ENCODE measurements at places on chromosomes 6 and 20.

DNA sequence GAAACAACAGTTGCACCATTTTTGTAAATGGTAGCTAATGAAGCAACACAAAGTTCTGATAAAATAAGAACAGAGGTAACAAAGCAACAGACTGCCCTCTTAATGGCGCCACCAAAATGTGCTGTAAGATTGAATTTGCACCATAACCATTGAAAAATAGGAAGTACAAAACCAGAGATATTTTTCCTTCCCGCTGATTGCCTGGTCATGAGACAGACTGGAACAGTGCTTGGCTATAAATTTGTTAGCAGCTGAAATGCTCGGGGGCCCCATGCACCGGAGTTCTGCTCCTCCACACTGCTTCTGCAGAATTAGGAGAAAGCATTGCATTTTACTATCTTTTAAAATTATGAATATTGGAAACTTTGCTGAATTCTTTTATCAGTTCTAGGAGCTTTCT is 164.4 kb upstream of the QKI start:
- DNase-seq: no peak

GRCh38 chr6:166202321-166202733 is 34.7 kb upstream of the TBXT start:
- no peak for DNase-seq

GRCh38 chr6:37319156-37319555 is 34.6 kb upstream of the RNF8 start:
- DNase-seq: no peak

GRCh38 chr20:11060423-11061185 is 386.8 kb upstream of the JAG1 start:
- DNase-seq: no peak

DNA sequence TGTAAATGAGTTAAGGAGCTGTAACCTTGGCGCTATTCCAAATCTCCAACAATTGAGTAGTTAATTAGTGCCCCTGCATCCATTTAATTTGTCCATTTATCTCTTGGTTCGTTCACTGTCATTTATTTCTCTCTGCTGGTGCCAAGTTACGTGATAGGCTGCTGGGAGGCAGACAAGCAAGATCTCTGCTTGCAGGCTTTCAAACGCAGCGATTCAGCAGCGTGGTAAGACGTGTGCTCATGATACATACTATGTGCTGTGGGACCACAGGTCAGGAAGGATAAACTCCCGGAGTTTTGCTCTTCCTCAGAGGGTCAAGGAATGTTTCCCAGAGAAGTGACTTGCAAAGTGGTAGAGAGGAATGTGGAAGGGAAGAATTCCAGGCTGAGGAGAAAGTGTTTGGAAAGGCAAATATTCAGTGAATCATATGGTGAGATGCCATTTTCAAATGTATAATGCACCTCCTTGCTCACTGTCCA is 46.4 kb downstream of the UTRN start:
- no peak for DNase-seq

- DNase-seq: no peak
Measured at GRCh38 chr20:33531047-33531877, 41.4 kb downstream of the CBFA2T2 start.

GRCh38 chr20:48750941-48751635 is 76.7 kb downstream of the PREX1 start:
- DNase-seq: no peak

DNA sequence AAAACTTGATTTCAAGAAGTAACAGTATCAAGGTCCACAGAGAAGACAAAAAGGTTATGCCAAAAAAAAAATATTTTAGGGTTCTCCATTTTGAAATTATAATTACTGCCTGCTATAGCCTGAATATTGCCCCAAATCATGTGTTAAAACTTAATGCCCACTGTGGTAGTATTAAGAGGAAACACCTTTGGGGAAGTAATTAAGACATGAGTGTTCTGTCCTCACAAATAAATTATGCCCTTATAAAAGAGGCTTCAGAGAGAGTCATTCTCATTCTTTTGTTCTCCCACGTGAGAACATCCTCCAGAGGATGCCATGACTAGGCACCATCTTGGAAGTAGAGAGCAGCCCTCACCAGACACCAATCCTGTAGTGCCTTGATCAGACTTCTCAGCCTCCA is 66.2 kb downstream of the GMDS start:
- no peak for DNase-seq

DNA sequence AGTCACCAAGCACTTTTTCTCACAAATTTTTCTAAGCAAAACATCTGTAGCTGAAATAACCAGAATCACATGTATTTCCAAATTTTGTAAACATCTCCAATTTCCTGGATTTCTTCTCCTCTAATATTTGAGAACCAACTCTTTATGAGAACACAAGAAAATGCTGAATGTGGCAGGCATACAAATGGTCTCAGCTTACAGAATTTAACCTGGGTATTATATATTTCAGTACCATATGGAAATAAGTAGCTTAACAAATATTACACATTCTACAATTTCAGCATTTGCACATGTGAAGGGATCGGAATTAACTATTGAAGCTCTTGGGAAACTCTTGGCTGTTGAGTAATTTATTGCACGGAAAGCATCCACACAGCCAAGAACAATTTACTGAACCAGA is 92.5 kb downstream of the TBXT start:
- no peak for DNase-seq

GRCh38 chr20:46757135-46757534 is 47.7 kb downstream of the SLC2A10 start:
- no peak for DNase-seq

GRCh38 chr6:131914967-131915751 is 36.0 kb downstream of the CCN2 start:
- no peak for DNase-seq

- DNase-seq: no peak
Measured at GRCh38 chr6:138609801-138610430, 110.6 kb upstream of the NHSL1 start.

DNA sequence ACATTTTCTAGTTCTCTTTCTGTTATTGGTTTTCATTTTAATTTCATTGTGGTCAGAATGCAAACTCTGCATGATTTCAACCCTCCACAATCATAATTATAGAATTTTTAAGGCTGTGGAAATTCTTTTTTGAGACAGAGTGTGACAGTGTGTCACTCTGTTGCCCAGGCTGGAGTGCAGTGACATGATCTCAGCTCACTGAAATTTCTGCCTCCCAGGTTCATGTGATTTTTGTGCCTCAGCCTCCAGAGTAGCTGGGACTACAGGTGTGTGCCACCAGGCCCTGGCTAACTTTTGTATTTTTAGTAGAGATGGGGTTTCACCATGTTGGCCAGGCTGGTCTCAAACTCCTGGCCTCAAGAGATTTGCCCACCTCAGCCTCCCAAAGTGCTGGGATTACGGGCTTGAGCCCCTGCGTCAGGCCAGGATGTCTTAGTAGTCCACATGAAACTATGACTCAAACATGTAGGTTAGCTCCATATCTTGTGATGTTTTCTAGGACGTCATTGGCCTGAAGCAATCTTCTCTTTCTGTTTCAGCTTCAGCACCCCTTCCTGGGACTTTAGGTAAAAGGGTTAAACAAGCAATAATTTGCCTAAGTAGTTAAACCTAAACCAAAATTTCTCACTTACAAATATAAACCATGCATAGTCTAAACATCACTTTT is 47.4 kb upstream of the SAMD3 start:
- no peak for DNase-seq

GRCh38 chr20:25219365-25219764 is 23.9 kb downstream of the ENTPD6 start:
- DNase-seq: no peak

- no peak for DNase-seq
Measured at GRCh38 chr6:68758559-68758958, 123.5 kb downstream of the ADGRB3 start.

- no peak for DNase-seq
Measured at GRCh38 chr6:5584078-5584482, 322.8 kb downstream of the FARS2 start.

DNA sequence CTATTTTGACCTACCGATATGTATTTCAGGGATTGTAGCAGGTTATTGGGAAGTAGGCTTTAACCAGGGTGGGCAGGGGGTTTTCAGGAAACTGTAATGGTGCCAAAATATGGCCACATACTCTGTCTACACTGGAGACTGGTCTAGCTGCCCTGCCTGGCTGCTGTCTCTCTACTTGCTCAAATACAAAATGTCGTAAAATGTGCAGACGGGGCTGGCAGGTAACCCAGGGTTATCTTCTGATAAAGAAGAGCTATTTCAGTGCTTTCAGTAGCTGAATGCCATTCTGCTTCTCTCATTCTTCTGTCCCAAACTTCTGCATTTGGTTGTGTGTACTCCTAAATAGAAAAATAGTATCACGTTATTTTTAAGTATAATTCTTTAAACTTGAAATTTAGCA is 616.2 kb downstream of the EPM2A start:
- DNase-seq: no peak

DNA sequence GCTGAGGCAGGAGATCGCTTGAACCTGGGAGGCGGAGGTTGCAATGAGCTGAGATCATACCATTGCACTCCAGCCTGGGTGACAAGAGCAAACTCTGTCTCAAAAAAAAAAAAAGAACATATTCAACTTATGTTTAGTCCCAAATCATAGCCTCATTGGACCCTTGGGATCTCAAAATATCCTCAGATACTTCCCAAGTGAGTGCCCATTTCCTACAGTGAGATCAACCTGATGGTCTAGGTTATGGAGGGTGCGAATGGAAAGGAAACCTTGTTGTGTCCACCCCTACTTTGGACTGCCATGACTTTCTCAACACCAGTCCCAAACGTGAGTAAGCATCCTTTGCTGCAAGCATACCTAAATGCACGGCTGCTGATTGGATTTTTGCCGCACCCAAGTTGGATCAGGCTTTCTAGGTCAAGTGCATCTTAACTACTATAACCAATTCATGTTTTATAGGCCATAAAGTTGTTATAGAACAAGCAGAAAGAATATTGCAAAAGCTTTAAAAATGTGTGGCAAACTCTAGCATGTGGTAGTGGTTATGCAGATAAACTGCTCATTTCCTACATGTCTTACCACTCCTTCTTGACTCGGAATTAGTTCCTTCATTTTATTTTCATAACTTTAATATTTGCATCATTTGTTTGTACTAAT is 131.2 kb downstream of the PLEKHG1 start:
- no peak for DNase-seq

- no peak for DNase-seq
Measured at GRCh38 chr20:52993076-52993475, 20.9 kb downstream of the TSHZ2 start.

DNA sequence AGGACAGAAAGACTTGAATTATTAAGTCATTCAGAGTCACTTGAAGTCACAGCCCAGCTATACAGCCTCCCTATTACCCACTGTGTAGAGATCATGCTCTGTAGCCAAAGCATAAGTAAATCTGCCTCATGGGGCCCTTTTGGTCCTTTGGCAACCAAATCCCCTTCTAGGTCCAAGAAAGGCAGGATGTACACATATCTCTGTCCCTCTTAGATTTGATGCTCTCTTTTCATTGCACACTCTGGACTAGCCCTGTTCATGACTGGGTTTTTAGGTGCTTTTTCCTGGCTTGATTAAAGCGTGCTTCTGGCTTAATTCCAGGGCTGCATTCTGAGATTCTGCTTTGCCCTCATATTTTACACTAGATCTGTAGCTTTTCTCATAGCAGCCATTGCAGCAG is 296.8 kb downstream of the TENT5A start:
- DNase-seq: no peak

GRCh38 chr6:139161169-139161568 is 26.3 kb downstream of the HECA start:
- DNase-seq: peak; percentile 45

GRCh38 chr20:32600681-32601237 is 15.6 kb upstream of the NOL4L start:
- no peak for DNase-seq

DNA sequence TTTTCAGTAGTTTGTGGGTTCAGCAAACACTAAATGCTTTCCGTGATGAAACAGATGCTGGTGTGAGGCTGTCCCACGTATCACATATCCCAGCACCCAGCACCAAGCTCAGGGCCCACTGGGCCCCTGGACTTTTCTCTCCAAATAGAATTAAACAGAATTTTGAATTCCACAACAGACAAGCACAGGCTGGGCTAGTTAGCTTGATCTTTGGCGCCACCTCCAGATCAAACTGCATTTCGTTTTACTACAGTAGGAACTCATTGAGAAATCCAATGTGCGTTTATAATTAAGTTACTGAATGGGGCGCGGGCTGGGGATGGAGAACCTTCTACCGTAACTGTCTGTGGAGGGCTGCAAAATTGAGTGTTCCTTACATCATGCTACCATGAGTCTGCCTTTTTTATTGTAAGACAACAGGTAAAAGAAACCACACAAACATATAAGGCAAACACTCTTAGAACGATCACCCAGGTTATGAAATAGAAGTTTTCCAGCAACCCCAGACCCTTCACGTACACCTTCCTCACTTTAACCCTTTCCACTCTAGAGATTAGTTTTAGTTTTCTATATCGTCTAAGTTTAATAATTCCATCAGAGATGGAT is 107.8 kb downstream of the ZFP64 start:
- no peak for DNase-seq

DNA sequence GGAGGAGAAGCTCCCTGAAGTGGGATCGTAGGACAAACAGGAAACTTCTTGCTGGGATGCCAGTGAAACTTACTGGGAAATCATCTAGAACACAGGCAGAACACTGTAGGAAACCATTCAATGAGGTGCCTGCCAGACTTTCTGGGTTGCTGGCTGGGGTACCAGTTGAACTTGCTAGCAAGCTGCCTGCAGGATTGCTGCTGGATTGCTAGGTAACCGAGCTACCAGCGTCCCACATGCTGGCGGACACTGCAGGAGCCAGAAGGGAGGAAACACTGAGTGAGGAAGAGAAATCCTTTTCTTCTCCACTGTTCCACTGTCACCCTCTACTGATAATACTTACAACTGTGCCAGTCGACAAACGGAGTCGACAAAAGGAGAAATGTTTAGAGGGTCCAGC is 91.3 kb upstream of the SLC35B3 start:
- DNase-seq: no peak

DNA sequence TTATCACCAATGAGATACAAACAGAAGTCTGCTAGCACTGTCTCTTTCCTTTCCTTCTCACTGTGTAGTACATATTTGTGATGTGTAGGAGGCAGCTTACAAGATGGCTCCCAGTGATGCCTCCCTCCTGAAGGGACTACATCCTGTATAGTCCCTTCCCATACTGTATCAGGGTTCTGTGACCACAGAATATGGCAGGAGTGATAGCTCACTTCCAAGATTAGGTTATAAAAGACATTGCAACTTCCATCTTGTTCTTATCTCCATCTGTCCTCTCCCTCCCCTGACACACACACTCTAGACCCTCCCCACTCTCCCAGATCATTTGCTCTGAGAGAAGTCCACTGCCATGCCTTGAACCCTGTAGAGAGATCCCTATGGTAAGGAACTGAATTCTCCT is 38.0 kb downstream of the SESN1 start:
- no peak for DNase-seq

Data from activated T-helper 1 cell treated with anti-CD3 and anti-CD28 coated beads, Interleukin-2, amount 50 U/mL, for 16 hours (primary cell).